ENCODE measurements at places on chromosomes 12 and 14. TPM values are rescaled to one million over a fixed set of nuclear protein-coding genes. Genes with fewer than 3 reads are reported as not detected.

The BEGAIN gene
- not detected for polyA plus RNA-seq

The CAPZA3 gene
- not detected for polyA plus RNA-seq

GRCh38 chr12:130868412-130868811 lies 3.5 kb upstream of the RAN start:
- DNase-seq = no peak

DNA sequence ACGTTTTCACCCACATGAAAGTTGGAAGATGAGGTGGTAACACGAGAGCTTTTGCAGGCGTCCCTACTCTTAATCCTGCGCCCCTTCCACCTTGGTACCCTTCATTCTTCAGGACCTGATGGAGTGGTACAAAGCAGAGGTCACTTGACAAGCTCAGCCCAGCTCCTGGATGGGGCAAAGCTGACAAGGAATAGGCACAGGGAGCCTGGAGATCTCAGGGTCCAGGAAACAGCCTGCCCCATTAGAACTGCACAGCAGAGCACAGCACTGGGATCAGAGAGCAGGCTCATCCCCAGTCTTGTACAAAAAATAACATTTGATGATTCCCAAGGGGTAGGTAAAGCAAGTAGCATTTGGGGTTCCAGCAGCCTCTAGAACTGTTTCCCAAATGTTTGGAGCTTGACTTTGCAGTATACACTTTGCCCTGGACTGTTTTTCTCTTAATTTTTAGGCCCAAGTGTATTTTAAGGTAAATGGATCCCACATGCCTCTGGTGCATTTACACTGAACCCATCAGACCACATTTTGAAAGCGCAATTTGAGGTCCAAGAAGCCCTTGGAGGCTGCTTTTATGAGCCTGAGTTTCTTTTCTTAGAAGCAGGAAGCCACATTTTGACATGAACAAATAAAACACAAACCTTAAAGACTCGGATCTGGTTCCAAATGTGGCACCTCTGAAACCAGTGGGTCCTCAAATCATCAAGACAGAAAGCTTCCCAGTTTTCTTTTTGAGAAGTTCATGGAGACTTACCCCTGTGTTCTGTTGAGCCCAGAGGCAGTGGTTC lies 633 bp downstream of the TC2N start:
- DNase-seq = no peak

- no peak for DNase-seq
These were observed 327.2 kb downstream of the EMP1 start for GRCh38 chr12:13523536-13524307.

The PRB2 gene
- polyA plus RNA-seq = not detected

The IRAK3 gene
- 2.2 TPM for polyA plus RNA-seq

The RFX4 gene
- not detected for polyA plus RNA-seq

DNA sequence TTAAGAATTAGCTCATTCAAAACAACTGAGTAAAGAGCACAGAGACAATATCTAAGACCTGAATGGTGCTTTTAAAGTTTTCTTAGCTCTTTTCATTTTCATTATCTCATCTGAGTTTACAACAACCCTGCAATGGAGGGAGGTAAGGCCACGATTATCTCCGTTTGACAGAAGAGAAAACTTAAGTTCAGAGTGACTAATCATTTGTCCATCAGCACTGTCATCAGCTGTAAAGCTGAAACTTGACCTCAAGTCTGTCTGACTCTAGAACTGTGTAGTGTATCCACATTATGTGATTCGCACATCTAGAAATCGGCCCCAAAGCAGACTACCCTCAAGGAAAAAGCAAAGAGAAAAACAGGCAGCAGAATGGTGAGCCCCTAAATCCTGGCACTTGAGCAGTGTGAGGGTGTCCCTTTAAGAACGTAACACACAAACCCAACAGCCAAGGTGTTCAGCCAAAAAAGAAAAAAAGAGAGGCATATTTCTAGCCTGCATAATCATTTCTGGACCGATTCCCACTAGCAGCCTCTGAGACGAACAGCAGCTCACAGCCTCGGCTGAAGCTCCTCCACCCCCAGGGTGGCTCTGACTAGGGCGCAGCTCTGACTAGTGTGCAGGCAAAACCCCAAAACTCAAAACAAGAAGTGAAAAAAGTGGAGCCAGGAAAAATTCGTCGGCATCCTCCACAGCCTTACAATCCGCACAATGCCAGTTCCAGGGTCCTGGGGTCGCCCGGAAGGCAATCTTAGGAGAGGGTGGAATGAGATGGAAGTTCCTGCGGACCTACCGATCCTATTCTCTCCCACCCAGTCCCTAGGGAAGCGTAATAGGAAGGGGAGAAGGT lies 1.6 kb downstream of the STXBP6 start:
- peak; percentile 72 for DNase-seq

- DNase-seq = no peak
These were observed 258.9 kb upstream of the LRIG3 start for GRCh38 chr12:59179231-59179630.

- DNase-seq = no peak
These were observed 87.1 kb downstream of the FZD10 start for GRCh38 chr12:130249376-130249775.

DNA sequence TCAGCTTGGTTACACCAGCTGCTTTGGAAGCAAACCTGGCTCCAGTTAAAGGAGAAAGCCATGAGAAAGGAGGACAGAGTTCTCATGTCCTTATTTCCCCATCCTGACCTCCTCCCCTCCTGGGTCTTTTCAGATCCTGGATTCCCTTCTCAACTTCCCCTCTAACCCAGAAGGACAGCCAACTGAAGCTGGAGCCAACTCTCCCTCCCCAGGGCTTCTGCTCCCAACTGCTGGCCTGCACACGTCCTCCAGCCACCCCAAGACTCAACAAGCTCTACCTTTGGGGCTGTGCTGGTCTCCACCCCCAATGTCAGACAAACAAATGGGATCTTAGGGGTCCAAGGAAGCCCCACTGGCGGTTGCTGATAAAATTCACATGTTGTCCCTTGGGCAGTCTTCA lies 651.1 kb upstream of the TBX3 start:
- peak; percentile 65 for DNase-seq

DNA sequence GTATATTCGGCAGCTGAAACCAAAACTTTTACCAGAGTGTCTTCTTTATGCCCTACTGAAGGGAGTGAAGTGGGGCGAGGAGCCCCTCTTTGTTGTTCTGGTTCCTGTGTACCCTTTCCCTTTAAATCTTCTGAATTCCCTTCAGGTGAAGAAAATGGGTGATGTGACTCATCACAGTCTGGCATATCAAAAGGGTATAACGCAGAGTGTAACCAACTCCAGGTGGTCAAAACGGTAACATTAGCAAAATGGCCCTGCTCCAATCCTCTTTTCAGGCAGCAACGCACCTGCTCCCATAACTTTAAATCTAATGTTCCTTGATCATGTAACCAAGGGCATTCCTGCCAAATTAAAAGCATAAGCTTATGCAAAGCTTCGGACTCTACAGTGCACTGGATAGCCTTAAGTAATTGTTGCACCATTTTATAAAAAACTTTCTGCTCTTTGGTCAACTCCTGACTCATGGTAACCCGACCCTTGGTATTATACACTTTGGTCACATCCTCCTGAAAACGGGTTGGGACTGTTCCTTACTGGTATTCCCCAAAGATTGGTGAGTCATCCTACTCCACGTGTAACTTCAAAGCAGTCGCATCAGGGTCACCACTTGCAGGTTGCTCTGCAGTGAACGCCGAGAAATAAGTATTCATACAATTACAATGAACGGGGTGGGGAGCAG lies 83.1 kb downstream of the KCNMB4 start:
- DNase-seq = no peak

GRCh38 chr12:12087693-12088034 lies 16.9 kb downstream of the BCL2L14 start:
- DNase-seq = no peak

The C14orf180 gene
- 1.9 TPM for polyA plus RNA-seq

GRCh38 chr12:132881818-132882217 lies 5.6 kb downstream of the CHFR start:
- no peak for DNase-seq

DNA sequence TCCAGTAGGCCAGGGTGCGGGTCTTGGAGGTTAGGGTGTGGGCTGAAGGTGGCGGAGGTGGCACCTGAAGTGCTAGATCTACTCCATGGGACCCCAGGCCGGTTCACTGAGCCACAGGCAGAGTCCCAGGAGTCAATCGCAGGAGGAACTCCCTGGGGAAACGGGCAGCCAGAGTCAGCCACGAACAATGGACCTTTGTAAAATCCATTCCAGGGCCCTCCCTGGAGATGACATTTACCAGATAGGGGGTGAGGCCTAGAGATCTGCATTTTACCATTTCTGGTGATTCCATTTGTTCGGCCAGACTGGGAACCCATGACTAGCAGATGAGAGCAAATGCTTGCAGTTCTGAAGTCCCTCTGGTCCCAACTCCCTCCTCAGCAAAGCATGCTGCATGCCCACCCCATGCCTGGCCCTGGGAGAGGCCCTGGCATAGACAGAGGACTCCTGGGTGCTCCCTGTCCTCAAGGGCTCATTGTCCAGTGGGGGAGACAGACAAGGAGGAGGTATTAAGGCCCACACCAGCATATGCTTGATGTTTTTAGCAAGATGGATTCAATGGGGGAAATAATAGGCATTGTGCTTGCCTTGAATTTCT lies 115.5 kb downstream of the EML1 start:
- DNase-seq = no peak

DNA sequence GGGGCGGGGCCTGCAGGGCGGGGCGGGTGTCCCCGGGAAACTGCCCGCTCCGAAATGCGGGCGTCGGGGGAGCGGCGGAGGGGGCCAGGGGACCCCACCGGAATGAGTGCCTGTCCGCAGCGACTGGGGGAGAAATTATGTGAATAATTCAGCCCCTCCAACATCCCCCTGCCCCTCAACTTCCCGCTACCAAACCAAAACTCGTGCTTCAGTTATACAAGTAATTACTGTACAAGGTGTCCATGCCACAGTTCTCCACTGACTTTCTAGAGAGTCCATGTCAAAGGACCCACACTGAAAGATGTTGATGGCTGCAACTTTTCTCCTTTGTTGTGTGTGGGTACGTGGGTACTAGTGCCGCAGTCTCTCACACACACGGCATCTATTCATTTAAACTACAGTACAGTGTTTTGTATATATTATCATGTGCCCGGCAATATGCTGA lies 414 bp upstream of the CDK17 start:
- DNase-seq = no peak

The IL31 gene
- polyA plus RNA-seq = not detected

GRCh38 chr14:29178971-29179370 lies 412.4 kb downstream of the FOXG1 start:
- no peak for DNase-seq

DNA sequence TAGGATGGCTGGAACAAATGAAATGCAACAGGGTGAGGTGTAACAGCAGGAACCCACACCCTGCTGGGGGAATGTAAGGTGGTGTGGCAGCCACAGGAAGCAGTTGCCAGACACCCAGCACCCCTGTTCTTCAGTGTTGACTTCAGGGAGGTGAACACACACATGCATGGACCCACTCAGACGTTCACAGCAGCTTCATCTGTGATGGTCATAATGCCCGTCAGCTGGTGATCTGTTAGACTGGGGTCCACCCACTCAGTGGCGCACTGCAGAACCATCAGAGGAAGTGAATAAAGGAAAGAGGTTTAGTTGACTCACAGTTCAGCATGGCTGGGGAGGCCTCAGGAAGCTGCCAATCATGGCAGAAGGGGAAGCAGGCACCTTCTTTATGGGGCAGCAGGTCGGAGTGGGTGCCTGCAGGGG lies 22.7 kb upstream of the TEX22 start:
- no peak for DNase-seq

GRCh38 chr12:19298836-19299605 lies 140.3 kb upstream of the AEBP2 start:
- no peak for DNase-seq

The CGRRF1 gene
- polyA plus RNA-seq = 21.6 TPM

DNA sequence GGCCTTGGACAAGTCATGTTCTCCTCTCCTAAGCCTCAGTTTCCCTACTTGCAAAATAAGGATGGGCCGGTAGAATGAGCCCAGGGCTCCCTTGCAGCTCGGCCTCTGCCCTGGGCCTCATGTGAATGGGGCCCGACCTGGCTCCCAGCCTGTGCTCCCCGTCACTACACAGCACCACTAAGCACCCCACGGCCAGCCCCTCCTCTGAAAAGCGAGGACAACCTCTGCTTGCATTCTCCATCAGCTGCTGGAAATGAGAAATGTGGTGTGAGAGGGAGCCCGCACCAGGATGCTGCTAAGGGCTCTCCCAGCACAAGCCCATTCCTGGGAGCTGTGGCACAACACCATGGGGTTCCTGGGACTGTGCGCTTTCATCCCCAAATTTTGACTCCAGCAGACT lies 10.2 kb downstream of the SLC25A47 start:
- no peak for DNase-seq

- no peak for DNase-seq
These were observed 43.7 kb downstream of the MARK3 start for GRCh38 chr14:103428723-103429556.

The TTC7B gene
- polyA plus RNA-seq = 30.2 TPM

- no peak for DNase-seq
These were observed 17.1 kb upstream of the YBX3 start for GRCh38 chr12:10740182-10740581.

GRCh38 chr12:12839873-12840579 lies 26.9 kb downstream of the DDX47 start:
- DNase-seq = peak; percentile 42

GRCh38 chr12:53751336-53752191 lies at the start of gene CISTR:
Gene CISTR (minus strand): TSS chr12:53751979.
- peak; percentile 30 for DNase-seq

DNA sequence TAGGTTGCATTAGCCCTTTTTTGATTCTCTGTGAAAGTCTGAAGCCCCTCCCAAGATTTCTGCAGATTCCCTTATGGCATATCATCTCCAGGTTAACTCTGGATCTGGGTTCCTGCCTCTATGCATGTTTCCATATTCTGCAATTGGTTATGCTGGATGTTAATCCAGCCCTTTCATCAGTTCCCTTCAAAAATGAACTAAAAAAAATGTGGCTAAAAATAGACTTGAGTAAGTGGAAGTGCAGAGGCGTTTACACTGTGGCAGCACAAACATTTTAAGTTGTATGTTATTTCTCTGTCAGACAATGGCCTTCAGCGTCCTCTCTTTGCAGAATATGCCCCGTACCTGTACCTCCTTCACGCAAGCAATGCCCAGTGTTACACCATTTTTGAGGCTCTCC lies 11.4 kb downstream of the MGST1 start:
- no peak for DNase-seq

- no peak for DNase-seq
These were observed 65.9 kb downstream of the ITPR2 start for GRCh38 chr12:26767116-26767515.

- no peak for DNase-seq
These were observed 30.0 kb upstream of the DCD start for GRCh38 chr12:54678131-54678530.

- no peak for DNase-seq
These were observed 14.4 kb upstream of the ATF1 start for GRCh38 chr12:50749459-50749882.

Data from psoas muscle (tissue), 8 donors.